Foreskin melanocyte (primary cell): ENCODE measurements at places on chromosomes 3 and 15.

GRCh38 chr15:99135194-99135593 lies 30.3 kb downstream of the SYNM start:
- DNase-seq = no peak

DNA sequence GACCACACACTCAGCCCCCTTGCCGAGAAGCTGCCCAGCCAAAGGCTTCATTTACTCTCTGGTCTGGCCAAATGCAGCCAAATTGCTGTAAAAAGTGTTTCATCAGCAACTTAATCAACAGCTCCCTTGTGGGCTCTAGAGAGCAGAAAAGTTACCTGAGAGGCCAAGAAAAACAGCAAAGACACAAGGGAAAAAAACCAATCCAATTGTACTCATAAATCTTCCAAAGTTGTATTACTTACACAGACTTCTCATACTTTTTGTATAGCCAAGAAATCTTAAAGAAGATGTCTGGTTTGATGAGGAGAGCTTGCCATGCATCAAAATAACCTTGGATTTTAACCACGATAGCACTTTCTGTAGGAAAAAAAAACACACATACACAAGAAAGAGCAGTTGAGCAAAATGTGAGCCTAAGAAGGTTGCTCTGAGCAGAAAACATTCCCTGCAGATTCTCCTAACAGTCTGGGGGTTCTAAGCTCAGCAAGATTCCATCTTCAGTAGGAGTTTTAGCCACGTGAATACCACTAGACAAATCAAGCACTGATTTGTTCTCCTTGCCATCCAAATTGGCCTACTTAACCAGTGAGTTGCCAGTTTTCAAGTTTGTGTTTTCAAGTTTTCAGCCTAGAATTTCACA lies 120.0 kb downstream of the CYP19A1 start:
- DNase-seq = no peak

- DNase-seq = no peak
Measured at GRCh38 chr3:62312201-62312600, 61.1 kb downstream of the FEZF2 start.

GRCh38 chr3:115092220-115092791 lies 54.8 kb downstream of the ZBTB20 start:
- peak; percentile 71 for DNase-seq

- no peak for DNase-seq
Measured at GRCh38 chr3:196274585-196274984, 12.9 kb downstream of the PCYT1A start.

GRCh38 chr3:20680990-20681628 lies 495.1 kb upstream of the SGO1 start:
- no peak for DNase-seq

DNA sequence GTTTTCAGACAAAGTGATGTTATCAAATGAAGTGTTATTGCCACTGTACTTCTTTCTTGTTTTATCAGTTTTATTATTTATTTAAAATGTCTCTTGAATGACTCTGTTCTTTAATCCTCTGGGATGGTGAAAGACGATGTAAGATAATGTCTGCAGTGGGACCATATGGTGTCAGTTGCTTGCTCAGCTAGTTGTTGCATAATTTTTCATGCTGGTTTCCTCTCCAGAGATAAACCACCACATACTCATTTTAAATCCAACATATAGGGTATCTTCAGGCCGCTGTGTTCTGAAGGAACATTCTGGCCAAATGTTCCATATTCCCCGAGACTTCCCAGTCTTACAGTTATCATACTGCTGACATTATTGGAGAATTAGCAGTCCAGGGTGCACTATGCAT lies 75.9 kb downstream of the GABRG3 start:
- DNase-seq = no peak

DNA sequence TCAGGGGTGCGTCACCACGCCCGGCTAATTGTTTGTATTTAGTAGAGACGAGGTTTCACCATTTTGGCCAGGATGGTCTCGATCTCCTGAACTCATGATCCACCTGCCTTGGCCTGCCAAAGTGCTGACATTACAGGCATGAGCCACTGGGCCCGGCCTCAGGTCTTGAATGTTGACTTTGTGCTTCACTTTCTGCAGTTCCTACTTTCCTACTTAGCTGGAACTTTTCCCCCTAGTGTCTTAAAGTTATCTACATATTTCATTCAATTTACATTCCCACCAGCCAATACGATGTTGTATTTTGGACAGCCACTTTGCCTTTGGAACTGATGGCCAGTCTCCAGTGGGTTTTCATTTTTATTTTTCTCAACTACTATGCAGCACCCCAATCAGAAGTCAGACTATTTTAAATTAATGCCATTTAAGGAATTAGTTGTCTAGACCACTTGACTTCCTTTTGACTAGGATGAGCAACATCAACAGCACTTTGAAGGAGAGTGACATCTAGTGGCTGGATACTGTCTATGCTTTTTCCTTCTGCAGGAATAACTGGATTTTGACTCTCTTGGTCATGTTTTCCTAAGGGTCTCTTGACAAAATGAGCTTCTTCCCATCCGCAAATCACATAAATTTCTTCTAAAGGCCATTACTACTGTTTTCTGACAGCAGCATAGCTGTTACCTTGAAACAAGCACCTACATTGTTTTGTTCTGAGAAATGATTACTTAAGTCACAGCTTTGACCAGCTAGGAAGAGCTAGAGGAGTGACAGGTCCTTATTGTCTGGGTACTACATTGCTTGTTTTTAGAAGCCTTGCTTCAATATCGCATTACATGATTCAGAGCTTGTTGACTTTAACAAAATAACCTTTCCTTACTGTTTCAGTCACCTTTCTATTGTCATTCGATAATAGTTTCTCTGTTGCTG lies 140.2 kb downstream of the ITPR1 start:
- DNase-seq = peak; percentile 67

- DNase-seq = peak; percentile 70
Measured at GRCh38 chr3:49007771-49008528, 759 bp downstream of the WDR6 start.

- DNase-seq = no peak
Measured at GRCh38 chr3:172125053-172125452, 85.7 kb downstream of the FNDC3B start.

DNA sequence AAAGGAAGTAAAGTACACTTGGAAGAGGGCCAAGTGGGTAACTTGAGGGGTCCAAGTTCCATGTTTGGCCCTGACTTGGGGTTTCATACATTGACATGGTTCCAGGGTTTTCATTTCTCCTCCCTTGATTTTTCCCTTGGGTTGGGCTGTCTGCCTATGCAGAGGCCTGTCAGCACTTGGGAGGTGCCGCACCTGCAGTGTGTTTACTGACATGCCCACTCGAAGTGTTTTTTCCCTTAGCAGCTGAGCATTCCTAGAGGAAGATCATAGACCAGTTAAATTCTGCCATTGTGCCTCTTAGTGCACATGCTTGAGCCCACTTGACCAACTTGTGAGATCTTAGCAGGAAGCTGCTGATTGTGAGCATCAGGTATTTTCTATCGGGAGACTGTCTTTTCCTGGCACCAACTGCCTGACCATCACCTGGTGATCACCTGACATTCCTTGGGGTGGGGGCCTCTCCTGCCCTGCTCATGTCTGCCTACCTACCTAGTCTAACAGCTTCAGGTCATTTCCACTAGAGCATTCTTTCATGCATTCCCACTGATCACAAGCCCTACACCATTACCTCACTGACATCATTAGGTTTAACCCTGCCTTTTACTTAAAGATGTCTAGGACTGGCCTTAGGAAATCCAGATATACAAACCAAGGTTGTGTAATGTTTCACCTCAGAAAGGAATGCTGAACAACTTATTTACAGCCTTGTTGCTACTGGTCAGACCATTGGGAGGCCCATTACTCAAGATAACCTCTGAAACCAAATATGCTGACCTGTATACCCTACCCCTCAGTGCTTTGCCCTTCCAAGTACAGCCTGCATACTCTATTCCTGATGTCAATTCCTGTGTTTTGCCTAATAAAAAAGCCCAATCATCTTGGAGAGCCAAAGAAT lies 68.3 kb downstream of the CD47 start:
- no peak for DNase-seq

DNA sequence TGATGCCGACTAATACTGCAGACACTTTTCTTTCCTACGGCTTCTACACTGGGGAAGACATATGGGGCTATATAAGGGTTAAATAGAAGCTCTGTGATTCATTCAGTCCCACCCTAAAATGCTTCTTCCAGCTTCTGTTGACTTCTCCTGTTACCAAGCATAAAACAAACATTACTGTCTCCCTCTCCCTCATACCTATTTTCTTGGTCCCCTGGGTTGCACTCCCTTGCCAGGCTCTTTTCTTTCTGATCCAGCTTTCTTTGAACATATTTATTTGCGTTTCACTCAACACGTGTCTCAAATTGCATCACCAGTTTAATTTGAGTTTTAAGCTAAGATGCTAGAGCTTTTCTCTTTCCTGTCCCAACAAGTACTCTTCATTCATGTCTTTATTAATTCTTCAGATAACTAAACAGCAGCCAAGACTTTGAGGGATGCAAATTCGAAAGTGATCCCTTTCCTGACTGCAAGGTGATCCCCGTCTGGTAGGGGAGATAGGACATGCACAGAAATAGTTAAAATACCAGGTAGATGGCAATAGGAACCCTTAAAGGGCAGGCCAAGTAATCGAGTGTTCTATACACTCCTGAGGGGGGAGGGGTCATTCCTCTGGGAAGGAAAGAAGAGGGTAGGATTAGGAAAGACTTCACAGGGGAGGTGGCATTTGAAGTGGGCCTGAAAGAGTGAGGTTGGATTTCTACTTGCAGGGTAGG lies 198.6 kb upstream of the BCL6 start:
- no peak for DNase-seq

DNA sequence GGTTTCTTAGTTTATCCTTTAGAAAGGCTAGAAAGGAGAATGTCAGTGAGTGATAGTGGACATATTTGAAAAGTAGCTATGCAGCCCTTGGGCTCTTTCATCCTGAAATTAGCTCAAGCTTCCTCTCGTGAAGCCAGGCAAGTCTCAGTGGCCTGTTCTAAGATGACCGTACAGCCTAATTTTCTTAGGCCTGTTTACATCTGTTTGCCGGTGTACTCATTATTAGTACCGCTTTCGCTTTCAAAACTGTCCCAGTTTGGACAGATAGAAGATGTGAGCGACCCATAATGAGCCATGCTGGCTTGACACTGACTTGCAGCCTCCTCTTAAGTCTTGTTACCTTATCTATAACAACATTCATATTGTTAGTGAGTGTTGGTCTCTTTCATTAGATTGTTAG lies 5.7 kb upstream of the ARL14 start:
- DNase-seq = no peak

- DNase-seq = peak; percentile 18
Measured at GRCh38 chr15:90987561-90988141, 6.7 kb downstream of the PRC1 start.
